ENCODE measurements at places on chromosomes 7 and 10.
A peak's percentile ranks its signal among the peaks of the same experiment; 100 is the strongest.

GRCh38 chr7:5683280-5683670, 98.2 kb downstream of the RNF216 start:
- H3K4me3 ChIP-seq, result no peak overlapping the region
- H3K36me3 ChIP-seq, result no peaks in the 10 kb centered on the region
- H3K4me1 ChIP-seq, result peaks cover 17% of the 10 kb centered on the region
- no peak overlapping the region for H3K27ac ChIP-seq
- no peaks in the 10 kb centered on the region for H3K27me3 ChIP-seq
- DNase-seq, result no peak

DNA sequence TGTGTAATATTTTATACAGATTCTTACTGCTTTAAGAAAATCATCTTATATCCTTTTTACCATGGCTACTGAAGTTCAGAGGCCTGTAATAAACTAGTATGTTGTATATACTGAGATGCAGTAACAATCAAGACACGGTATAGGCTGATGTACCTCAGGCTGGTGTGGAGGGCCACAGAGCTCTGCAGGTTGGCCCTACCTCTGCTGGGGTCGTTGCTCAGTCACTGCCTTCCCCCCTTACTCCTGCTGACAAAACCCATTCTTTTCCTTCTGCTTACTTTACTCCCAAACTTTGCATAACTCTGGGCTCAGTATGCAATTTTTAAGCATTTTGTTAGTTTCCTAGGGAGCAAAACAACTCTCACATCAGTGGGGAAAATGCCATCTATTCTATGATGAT, 200.1 kb upstream of the FOXP2 start:
- H3K27me3 ChIP-seq, result no peaks in the 10 kb centered on the region
- no peak overlapping the region for H3K4me3 ChIP-seq
- H3K36me3 ChIP-seq, result no peaks in the 10 kb centered on the region
- H3K27ac ChIP-seq, result no peak overlapping the region
- peaks cover 8% of the 10 kb centered on the region for H3K4me1 ChIP-seq
- no peak for DNase-seq

DNA sequence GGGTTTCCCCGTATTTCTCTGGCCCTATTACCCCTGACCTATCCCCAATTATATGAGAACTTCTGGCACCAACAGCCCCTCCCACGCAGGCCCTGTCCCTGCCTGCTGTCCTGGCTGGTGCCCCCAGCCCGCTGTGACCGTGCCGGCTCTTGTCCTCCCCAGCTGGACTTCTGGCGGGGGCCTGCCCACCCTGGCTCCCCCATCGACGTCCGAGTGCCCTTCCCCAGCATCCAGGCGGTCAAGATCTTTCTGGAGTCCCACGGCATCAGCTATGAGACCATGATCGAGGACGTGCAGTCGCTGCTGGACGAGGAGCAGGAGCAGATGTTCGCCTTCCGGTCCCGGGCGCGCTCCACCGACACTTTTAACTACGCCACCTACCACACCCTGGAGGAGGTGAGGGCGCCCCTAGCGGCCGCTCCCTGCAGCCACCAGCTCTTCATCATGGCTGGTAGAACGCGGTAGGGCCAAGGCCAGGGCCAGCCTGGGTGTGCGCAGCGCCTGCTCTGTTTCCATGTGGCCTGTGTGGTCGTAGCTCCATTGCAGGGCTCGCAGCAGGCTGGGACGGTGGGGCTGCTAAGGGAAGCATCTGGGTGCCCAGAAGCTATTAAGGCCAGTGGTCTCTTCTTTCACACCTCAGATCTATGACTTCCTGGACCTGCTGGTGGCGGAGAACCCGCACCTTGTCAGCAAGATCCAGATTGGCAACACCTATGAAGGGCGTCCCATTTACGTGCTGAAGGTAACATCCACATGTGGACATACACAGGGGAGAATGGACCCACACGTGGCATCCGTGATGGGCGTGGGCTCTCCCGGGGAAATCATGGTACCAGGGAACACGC, 1.4 kb downstream of the CPA1 start:
- peaks cover 9% of the 10 kb centered on the region for H3K4me1 ChIP-seq
- no peak overlapping the region for H3K4me3 ChIP-seq
- DNase-seq, result no peak
- no peak overlapping the region for H3K27ac ChIP-seq

GRCh38 chr10:102621443-102622325, 22.6 kb upstream of the TRIM8 start:
- peak overlapping the region; percentile 51 for H3K27ac ChIP-seq
- H3K27me3 ChIP-seq, result no peaks in the 10 kb centered on the region
- H3K36me3 ChIP-seq, result no peaks in the 10 kb centered on the region

DNA sequence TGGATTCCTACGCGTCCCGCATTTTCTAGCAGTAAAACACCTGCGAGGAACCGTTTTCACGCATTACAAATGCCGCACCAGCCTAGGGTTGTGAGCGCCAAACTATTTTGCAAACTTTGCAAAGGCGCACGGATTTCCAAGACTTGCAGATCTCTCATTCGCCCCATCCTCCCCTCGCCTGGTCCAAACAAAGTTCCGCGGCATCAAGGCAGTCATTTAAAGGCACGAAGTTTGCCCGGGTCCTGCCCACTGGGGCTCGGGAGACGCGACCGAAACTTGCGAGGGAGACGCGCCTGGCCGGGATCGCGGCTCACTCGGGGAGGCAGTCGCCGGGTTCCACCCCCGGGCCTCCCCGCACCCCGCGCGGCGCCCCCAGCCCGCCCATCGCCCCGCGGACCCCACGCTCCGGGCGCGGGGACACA, 613 bp downstream of the USP6NL start:
- peak overlapping the region; percentile 86 for H3K4me3 ChIP-seq
- DNase-seq, result no peak
- no peaks in the 10 kb centered on the region for H3K36me3 ChIP-seq
- peaks cover 11% of the 10 kb centered on the region for H3K4me1 ChIP-seq
- H3K27me3 ChIP-seq, result no peaks in the 10 kb centered on the region
- H3K27ac ChIP-seq, result peak overlapping the region; percentile 82

- DNase-seq, result peak; percentile 49
- peak overlapping the region; percentile 29 for H3K4me3 ChIP-seq
- no peaks in the 10 kb centered on the region for H3K36me3 ChIP-seq
- H3K27me3 ChIP-seq, result no peaks in the 10 kb centered on the region
Measured at GRCh38 chr10:102673819-102674511, 29.7 kb downstream of the TRIM8 start.

DNA sequence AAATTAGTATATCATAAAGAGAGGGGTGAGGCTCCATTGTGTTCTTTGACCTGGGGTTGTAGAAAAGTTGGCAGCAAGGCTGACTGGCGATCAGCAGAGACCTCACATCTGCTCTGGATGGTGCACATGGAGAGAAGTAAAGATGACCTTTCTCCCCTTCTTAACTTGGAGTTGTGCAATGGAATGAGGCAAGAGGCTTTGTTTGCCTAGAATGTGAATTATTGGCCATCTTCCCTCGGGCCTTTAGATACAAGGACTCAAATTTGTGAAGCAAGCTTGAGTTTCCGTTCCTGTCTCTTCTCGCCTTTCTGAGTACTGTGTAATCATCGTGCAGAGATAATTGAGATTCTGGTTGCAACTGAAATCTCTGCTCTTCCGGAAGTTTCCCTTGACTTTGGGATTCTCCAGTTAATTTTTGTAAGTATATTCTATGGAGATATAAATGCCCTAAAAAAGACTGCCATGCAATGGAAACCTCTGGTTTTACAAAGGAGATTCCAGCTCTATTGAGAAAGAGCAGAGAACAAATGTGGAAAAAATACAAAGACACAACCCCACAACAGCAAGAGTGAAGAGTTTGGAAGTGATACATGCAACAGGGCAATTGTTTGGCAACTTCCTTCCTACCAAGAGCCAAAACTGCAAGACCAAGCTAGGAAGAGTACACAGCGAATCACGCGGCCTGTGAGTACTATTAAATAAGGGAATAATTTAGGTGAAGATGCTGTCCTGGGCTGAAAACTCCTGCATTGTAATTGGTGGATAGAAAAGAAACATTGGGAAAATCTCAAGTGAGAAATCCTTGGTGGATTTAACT, 542.3 kb upstream of the NRP1 start:
- no peaks in the 10 kb centered on the region for H3K27me3 ChIP-seq
- no peak overlapping the region for H3K27ac ChIP-seq
- no peak overlapping the region for H3K4me3 ChIP-seq
- no peak for DNase-seq

DNA sequence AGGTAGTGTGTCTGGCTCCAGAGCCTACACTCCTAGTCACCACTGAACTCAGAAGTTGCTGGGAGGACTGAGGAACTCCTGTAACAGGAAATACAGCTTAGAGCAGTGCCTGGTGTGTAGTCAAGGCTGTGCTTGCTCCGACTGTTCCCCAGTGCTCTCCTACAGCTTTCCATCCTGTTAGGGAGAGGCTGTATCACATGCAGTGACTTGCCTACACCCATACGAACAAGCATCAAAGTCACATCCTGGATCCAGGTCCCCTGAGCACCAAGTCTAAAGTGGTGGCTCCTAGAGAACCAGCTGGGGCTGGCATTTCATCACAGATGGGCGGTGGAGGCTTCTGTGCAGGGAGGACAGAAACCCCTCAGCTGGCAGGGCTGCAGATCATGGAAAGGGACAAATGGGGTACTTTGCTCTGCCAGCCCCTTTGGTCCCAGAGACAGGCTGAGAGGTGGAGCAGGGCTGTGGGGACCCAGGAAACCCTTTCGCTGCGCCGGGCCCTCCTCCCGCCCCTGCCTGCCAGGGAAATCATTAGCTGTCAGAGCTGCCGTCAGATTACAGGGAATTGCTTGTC, 7.7 kb downstream of the ASB10 start:
- no peaks in the 10 kb centered on the region for H3K27me3 ChIP-seq
- H3K4me1 ChIP-seq, result peaks cover 19% of the 10 kb centered on the region
- peaks cover 10% of the 10 kb centered on the region for H3K36me3 ChIP-seq
- no peak overlapping the region for H3K4me3 ChIP-seq

DNA sequence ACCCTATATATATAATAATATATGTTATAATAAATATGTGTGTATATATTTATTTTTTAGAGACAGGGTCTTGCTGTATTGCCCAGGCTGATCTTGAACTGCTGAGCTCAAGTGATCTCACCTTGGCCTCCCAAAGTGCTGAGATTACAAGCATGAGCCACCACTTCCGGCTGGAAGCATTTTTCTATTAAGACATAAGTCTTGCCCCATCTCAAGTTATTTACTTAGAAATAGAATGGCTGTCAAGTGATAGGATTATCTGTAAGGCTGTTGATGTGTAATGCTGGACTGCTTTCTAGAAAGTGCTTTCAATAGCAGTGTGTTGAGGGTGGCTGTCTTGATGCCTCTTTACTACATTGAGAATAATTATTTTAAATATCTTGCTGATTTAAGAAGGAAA, 65.2 kb downstream of the ZMYND11 start:
- no peaks in the 10 kb centered on the region for H3K27me3 ChIP-seq
- H3K4me3 ChIP-seq, result no peak overlapping the region
- H3K36me3 ChIP-seq, result no peaks in the 10 kb centered on the region

DNA sequence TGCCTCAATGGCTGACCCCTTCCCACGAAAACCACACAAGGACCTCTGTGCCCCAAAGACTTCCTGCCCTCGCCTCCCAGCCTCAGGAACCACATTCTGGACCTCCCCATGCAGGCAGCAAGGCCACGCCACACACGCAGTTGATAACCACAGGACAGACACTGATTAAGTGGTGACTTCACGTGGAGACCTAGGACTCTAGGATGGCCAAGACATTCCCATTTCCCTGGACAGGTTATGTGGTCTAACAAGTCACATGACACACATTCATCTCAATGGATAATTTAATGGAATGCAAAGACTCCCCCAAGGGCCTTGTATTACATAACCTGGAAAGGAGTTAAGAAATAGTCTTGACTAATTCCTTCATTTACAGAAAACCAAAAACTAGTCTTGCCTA, 110.2 kb downstream of the LARP4B start:
- no peak for DNase-seq
- H3K4me3 ChIP-seq, result no peak overlapping the region
- H3K27ac ChIP-seq, result no peak overlapping the region
- no peaks in the 10 kb centered on the region for H3K27me3 ChIP-seq

DNA sequence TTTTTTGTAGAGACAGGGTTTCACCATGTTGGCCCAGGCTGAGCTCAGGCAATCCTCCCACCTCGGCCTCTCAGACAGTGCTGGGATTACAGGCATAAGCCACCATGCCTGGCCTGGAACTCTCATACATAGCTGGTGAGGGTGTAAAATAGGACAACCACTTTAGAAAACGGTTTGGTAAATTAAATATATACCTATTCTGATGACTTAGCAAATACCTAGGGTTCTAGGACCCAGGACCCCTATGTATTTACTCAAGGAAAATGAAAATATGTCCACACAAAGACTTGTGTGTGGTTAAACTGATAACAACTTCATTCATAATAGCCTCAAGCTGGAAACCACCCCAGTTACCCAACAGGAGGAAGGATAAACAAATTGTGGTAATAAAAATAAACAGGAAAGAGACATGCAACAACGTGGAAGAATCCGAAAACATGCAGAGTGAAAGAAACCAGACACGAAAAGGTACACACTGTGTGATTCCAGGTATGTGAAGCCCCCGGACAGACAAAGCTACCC, 52.7 kb downstream of the CARD11 start:
- no peaks in the 10 kb centered on the region for H3K27me3 ChIP-seq
- no peak overlapping the region for H3K27ac ChIP-seq
- DNase-seq, result no peak
- no peaks in the 10 kb centered on the region for H3K36me3 ChIP-seq
- no peak overlapping the region for H3K4me3 ChIP-seq
- no peaks in the 10 kb centered on the region for H3K4me1 ChIP-seq

Data from gastrocnemius medialis (tissue), 4 donors.